ENCODE measurements at places on chromosomes 2 and 18.

- no peak for DNase-seq
Measured at GRCh38 chr2:230473378-230473777, 57.4 kb downstream of the SP100 start.

DNA sequence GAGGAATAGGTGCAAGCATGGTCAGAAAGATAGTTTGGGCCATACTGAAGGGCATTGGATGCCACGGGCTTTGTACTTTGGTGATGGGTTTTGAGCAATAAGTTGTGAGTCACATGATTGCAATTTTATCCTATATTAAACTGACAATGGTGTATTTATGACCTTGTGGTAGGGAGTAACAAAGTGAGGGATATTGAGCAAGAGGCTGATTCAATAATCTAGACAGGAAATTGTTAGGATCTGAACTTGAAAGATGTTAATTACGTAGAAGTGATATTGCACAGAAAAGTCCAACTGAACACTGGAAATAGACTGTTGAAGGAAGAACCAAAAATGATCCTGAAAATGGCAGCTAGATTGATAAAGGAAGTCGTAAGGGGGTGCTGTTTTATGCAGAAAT is 46.6 kb upstream of the TCF4 start:
- peak; percentile 59 for DNase-seq

DNA sequence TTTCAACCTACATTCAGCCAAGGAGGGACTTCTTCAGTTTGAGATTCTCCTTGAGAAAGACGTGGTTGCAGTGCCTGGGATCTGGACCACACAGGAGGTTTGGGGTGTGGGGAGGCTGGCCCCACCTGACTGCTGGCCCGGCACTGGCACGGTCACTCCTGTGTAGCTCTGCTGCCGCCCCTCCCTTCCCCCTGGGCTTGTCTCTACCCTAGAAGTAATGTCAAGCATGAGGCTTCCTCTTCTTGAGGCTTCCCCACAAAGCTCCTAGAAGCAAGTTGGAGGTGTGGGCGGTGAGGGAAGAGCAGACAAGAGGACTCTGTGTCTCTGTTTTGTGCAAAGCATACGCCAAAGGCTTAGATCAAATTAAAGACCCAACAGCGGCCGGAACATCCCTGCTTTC is 8.7 kb downstream of the KLHL29 start:
- DNase-seq = no peak

GRCh38 chr2:107592280-107592624 is 234.4 kb upstream of the RGPD4 start:
- DNase-seq = no peak

DNA sequence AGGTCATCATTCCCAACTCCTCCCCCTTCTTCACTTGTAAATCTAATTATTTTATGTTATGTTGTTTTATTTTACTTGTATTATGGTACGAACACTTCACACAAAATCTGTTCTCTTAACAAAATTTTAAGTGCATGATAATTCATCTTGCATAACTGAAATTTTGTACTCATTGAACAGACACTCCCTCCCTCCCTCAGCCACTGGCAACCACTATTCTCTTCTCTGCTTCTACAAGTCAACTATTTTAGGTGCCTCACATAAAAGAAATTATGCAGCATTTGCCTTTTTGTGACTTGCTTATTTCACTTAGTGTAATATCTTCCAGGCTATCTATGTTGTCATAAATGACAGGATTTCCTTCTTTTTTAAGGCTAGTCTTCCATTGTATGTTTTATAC is 30.4 kb upstream of the OSBPL6 start:
- no peak for DNase-seq

- DNase-seq = no peak
Measured at GRCh38 chr2:176128982-176129796, at the start of gene HOXD8. TSS of gene HOXD8 (plus strand) at chr2:176129705. CDS start at chr2:176130367, 662 bp downstream.

DNA sequence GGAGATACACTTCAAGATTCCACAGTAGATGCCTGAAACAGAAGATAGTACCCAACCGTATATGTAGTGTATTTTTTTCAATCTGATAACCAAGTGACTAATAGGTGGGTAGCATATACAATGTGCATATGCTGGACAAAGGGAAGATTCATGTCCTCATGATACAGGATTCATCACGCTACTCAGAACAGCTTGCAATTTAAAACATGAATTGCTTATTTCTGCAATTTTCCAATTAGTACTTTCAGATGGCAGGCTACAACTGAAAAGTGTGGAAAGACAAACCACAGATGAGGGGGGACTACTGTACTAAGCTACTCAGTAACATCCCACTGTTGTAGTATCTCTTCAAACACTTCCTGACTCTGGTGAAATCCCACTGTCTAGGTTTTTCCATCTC is 3.7 kb downstream of the IER3IP1 start:
- DNase-seq = no peak

GRCh38 chr2:39523308-39524044 is 86.4 kb upstream of the MAP4K3 start:
- peak; percentile 94 for DNase-seq

GRCh38 chr2:172323861-172324597 is 103.4 kb upstream of the ITGA6 start:
- no peak for DNase-seq
